Astrocyte (in vitro differentiated cells and primary cell): ENCODE measurements at places on chromosomes 7 and 10. TPM values are rescaled to one million over a fixed set of nuclear protein-coding genes. Genes with fewer than 3 reads are reported as not detected.

Gene EBF3
- total RNA-seq, result 0.07 and 0.14 TPM in 2 replicates

Gene UPK3B
- 0.64 TPM in 1 of 2 replicates, not detected in the other for total RNA-seq

- peak; percentile 93 for DNase-seq
Measured at GRCh38 chr10:3924344-3924743, 139.3 kb upstream of the KLF6 start.

GRCh38 chr10:119643306-119644204, 7.6 kb upstream of the BAG3 start:
- DNase-seq, result peak; percentile 47

Gene DYDC2
- total RNA-seq, result not detected in 2 replicates
